A549 treated with DMSO at 1 μM for 4 hours (cell line): ENCODE measurements at places on chromosomes 11 and 22. TPM values are rescaled to one million over a fixed set of nuclear protein-coding genes. Genes with fewer than 3 reads are reported as not detected.

RAC2 gene
- 0.14 to 0.20 TPM (median 0.19 TPM) in 5 replicates for total RNA-seq

CD3G gene
- total RNA-seq: not detected in 5 replicates

NXPE4 gene
- total RNA-seq: not detected in 5 replicates

OR51E2 gene
- not detected in 5 replicates for total RNA-seq

CARD18 gene
- not detected in 5 replicates for total RNA-seq

RHOG gene
- 96.8 to 109 TPM (median 99.0 TPM) in 5 replicates for total RNA-seq

NAALADL1 gene
- total RNA-seq: not detected in 5 replicates

OR8G5 gene
- not detected in 5 replicates for total RNA-seq

GRK3 gene
- total RNA-seq: 3.4 to 4.6 TPM (median 4.1 TPM) in 5 replicates

PES1 gene
- total RNA-seq: 107 to 133 TPM (median 113 TPM) in 5 replicates

RAB36 gene
- 7.0 to 8.3 TPM (median 7.8 TPM) in 5 replicates for total RNA-seq

OR4D5 gene
- total RNA-seq: not detected in 5 replicates

CCDC15 gene
- 0.52 to 0.74 TPM (median 0.62 TPM) in 5 replicates for total RNA-seq

ADAMTS15 gene
- 9.0 to 12.6 TPM (median 11.5 TPM) in 5 replicates for total RNA-seq

TUB gene
- total RNA-seq: 6.9 to 9.0 TPM (median 8.9 TPM) in 5 replicates

CHADL gene
- 0.05 TPM in 1 of 5 replicates, not detected in the others for total RNA-seq

ADM2 gene
- total RNA-seq: 0.41 to 0.73 TPM (median 0.58 TPM) in 5 replicates

AIFM3 gene
- 2.4 to 4.2 TPM (median 3.4 TPM) in 5 replicates for total RNA-seq

TMPRSS4 gene
- 0.13 TPM in 1 of 5 replicates, not detected in the others for total RNA-seq
